GM03348 (cell line): ENCODE measurements at places on chromosomes 16 and 17.

- DNase-seq = no peak
Observed at GRCh38 chr17:36928471-36929345, 8.6 kb upstream of the LHX1 start.

- DNase-seq = no peak
Observed at GRCh38 chr17:37274461-37274860, 101.3 kb upstream of the C17orf78 start.

- DNase-seq = no peak
Observed at GRCh38 chr16:68097895-68098294, 12.7 kb downstream of the NFATC3 start.

GRCh38 chr17:61486135-61487120, 34.2 kb downstream of the TBX4 start:
- DNase-seq = no peak

- DNase-seq = peak; percentile 44
Observed at GRCh38 chr17:57861000-57861789, 11.4 kb upstream of the MRPS23 start.

DNA sequence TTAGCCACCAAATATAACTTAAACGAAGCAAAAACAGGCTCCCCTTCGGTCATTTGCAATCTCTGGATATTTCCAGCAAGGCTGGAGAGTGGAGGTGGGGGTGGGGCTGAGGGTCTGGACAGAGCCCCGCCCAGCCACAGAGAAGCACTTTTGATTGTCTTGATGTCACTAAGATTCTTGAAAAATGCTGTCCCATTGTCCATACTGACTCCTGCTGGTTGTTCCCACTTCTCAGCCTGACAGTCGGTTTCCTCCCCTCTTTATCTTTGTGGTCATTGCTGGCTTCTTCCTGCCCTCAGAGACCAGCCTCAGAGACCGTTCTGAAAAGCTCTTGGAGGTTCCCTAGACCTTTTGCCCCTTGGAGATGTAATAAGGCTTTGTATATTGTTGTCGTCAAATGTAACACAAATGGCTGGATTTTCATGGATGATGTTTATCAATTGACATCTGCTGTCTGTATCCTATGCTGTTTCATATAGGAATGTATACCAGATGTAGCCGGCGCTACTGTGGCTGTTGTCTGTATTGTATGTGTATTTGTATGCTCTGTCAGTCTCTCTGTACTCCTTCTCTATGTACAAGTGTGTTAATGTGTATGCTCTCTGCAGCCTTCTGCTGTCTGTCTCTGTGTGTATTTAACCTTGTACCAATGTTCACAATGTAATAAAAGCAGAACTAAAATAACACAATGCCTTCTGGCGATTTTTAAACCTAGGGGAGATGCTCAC, 94.8 kb upstream of the DNAH9 start:
- DNase-seq = no peak

DNA sequence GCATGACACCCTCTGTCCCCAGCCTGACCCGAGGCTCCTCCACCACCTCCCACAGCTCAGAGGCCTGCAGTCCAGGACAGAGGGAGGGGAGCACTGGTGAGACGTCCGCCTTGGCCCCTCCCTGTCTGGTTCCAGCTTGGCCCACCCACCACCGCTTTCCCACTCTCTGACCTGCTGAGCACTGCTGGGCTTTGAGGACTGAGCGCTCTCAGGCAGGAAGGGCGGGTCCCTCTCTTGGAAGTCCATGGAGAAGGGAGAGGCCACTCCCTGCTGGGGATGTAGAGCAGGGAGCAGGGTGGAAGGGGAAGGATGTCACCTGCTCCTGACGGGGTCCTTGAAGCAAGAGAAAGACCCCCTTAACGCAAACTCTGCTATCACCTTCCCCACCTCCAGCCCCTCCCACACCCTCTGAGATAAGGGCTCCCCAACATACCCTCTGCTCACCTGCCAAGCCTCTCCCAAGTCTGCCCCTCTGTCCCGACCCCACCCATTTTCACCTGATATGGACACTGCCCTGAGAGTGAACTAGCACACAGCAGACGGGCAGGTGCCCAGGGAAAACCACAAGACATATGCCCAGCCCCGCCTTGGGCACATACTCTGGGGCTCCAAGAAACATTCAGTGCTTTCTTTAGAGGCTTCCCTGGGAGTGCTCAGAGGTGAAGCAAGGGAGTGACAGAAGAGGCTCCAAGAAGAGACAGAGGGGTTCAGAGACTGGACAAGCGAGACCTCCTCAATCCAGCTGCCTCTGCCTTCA, 1.4 kb downstream of the OSBPL7 start:
- DNase-seq = no peak

GRCh38 chr16:72210555-72210954, 38.6 kb upstream of the PMFBP1 start:
- no peak for DNase-seq

DNA sequence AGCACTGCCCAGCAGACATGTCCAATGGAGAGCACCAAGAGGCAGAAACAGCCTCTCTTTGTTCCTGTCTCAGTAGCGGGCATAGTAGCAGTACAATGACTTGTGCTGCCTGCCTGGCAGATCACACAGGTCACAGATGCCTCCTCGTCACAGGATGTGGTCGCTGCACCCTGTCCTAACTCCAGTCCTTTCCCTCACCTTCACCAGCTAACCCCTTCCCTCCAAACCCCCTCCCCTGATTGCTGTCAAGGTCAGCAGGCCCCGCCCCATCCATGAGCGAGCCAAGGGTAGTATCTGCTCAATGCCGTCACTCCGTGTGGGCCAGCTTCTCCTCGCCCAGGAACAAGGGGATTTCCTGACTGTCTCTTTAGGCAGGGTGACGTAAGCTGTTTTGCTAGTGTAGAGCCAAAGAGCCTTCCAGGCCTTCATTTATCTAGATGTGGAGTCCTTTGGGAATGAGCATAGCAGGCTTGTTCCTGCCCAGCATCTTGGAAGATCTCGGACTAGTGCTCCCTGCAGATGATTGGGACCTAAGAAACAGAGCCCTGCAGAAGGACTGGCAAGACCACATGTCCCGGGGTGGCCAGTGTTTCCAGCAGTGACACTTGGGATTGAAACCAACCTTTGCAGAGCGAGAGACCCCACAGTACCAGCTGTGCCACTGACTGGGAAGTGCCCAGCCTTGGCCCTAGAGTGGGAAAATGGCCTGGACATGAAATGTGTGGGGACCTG, 75.9 kb upstream of the TNRC6C start:
- DNase-seq = peak; percentile 56

GRCh38 chr16:30351586-30352419, 3.3 kb downstream of the CD2BP2 start:
- DNase-seq = peak; percentile 80

- DNase-seq = no peak
Observed at GRCh38 chr17:74883241-74883745, 10.1 kb downstream of the FADS6 start.
